ENCODE measurements at places on chromosomes 1 and 21. TPM values are rescaled to one million over a fixed set of nuclear protein-coding genes. Genes with fewer than 3 reads are reported as not detected.

- DNase-seq, result no peak
Measured at GRCh38 chr1:34777519-34778321, 3.3 kb upstream of the GJB3 start.

- DNase-seq, result no peak
Measured at GRCh38 chr1:232443372-232443771, 186.6 kb downstream of the SIPA1L2 start.

Gene TTC39A
- total RNA-seq, result 63.2 TPM

DNA sequence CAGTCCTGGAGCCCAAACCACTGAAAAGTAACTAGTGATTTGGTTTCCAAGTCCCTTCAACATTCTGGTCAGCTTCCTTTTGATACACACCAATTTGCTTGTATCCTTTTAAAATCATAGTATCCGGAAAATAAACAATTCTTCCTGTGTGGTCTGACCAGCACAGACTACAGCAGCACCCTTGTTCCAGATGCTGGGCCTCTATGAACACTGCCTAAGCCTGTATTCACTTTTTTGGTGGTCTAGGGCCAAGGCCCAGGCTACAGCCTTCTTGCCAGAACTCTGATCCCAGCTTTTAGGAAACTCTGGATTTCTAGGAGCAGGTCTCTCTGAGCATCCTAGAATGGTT, 801 bp upstream of the DDAH1 start:
- no peak for DNase-seq

DNA sequence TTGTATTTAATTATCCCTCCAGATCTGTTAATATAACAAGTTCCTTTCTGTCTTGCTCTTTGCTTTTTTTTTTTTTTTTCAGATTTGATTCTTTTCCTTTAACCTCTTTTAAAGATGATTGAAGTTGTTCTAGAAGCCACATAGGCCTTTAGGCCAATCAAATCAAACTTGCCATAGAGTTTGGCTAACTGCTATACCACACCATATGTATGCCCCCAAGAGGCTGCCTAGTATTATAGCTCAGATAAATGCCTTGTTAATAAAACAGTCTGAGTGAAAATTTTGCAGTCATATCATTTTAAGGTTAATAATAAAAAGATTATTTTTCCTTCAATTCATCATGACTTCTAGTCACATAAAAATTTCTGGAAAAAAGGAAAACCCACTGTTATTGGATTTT, 696.0 kb upstream of the CHRM3 start:
- no peak for DNase-seq
